ENCODE measurements at places on chromosomes 7 and 10. TPM values are rescaled to one million over a fixed set of nuclear protein-coding genes. Genes with fewer than 3 reads are reported as not detected.

FRMPD2 gene
- total RNA-seq: not detected

ARMH3 gene
- 39.3 TPM for total RNA-seq

LDB1 gene
- total RNA-seq: 87.9 TPM

IGFBP3 gene
- total RNA-seq: 1.7 TPM

CHST3 gene
- not detected for total RNA-seq

TMEM140 gene
- 17.4 TPM for total RNA-seq

MINDY4 gene
- 0.93 TPM for total RNA-seq

VAX1 gene
- not detected for total RNA-seq

HHEX gene
- total RNA-seq: 0.33 TPM

JAZF1 gene
- total RNA-seq: 12.6 TPM

GPR15LG gene
- total RNA-seq: not detected

Measured in natural killer cell treated with Interleukin-12 subunit alpha and Interleukin-12 subunit beta and Interleukin-15 and Interleukin-18, amount 100 ng/mL, for 72 hours (primary cell).